ENCODE measurements at places on chromosomes 6 and 20.
A peak's percentile ranks its signal among the peaks of the same experiment; 100 is the strongest.

DNA sequence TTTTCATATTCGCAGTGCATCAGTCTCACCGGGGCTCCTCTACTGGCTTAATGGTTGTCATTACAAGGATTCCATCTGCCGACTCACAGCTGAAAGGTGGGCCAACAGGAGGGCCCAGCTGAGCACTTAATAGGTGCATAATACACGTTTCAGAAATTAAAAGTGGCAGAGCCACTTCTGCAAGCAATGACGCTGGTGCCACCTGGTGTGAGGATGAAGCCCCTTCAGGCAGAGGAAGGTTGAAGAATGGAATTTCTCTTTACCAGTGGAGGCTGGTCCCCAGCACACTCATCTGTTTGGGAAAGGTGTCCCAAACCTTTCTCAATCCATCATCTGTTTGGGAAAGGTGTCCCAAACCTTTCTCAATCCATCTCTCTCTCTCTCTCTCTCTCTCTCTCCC lies 8.2 kb upstream of the STMND1 start:
- no peak for DNase-seq

DNA sequence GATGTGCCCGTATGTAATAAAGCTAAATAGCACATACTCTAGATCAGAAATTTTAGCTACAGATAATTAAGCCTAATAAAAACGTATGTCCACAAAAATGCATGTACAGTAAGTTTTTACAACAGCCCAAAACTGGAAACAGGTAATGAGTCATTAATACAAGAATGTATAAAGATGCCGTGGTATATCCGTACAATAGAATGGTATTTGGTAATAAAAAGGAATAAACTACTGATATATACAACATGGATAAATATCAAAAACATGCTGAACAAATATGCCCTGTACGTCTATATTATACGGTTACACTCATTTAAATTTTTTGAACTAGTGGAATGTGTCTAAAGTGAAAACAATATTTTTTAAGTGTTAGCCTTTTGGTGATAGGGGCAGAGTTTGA lies 128.2 kb upstream of the ADGRB3 start:
- DNase-seq, result no peak

- no peak for DNase-seq
Observed at GRCh38 chr6:151738267-151738666, 69.2 kb upstream of the ESR1 start.

DNA sequence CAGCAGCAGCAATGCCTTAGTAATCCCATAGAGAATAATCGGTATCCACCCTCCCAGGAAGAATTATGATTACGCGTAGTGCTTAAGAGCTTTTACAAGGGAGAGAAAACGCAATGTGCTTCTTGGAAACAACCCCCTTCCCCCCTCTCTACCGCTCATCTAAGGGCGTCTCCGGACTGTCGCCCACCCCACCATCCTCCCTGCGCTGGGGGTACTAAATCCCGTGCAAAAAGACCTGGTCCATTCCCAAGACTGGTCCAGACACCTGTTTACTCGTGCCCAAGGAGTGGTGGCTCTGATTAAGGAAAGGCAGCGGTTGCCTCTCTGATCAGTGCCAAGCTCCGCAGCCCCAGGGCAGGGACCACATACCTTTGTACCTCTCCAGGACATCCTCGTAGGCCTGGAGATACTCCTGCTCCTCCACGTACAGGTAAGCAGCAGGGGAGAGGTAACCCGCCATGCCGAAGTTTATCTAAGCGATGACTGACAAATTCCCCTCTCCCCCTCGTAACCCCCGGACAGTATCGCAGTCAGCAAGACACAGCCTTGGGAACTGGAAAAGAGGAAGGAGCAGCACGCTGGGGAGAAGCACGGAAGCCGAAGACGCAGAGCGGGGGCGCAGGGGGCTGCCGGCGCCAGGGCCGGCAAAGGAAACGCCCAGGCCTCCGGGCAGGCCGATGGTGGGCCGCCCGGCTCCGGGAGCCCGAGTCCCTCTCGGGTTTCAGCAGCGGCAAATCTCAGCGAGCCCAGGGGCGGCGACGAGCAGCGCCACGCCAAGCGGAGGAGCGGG lies 112.0 kb upstream of the BEND6 start:
- DNase-seq, result no peak

- DNase-seq, result no peak
Observed at GRCh38 chr6:134182528-134182927, 130.1 kb upstream of the SLC2A12 start.

GRCh38 chr20:38473367-38473795 lies 738 bp downstream of the RALGAPB start:
- no peak for DNase-seq

DNA sequence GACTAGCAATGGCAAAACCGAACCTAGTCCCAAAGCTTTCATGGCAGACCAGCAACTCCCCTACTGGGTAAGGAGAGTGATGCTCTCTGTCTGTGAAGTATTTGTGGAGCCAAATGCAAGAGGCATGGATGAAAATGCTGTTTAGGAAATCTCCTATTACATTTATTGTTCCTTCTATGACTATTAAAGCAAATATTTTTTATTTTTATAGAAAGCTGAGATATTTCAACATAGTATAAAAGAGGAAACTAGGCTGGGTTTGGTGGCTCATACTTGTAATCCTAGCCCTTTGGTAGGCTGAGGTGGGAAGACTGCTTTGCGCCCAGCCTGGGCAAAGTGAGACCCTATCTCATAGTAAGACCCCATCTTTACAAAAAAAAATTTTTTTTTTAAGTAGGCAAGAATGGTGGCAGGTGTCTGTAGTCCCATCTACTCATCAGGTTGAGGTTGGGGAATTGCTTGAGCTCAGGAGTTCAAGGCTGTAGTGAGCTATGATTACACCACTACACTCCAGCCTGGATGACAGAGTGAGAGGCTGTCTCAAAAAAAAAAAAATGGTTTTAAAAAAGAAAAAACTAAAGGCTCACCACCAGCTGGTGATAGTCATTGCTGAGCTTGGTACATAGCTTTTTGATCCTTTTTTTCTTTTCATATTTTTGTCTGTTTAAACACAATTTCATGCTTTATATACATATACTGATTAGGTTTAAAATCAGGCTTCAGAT lies 11.3 kb downstream of the KDM1B start:
- no peak for DNase-seq

DNA sequence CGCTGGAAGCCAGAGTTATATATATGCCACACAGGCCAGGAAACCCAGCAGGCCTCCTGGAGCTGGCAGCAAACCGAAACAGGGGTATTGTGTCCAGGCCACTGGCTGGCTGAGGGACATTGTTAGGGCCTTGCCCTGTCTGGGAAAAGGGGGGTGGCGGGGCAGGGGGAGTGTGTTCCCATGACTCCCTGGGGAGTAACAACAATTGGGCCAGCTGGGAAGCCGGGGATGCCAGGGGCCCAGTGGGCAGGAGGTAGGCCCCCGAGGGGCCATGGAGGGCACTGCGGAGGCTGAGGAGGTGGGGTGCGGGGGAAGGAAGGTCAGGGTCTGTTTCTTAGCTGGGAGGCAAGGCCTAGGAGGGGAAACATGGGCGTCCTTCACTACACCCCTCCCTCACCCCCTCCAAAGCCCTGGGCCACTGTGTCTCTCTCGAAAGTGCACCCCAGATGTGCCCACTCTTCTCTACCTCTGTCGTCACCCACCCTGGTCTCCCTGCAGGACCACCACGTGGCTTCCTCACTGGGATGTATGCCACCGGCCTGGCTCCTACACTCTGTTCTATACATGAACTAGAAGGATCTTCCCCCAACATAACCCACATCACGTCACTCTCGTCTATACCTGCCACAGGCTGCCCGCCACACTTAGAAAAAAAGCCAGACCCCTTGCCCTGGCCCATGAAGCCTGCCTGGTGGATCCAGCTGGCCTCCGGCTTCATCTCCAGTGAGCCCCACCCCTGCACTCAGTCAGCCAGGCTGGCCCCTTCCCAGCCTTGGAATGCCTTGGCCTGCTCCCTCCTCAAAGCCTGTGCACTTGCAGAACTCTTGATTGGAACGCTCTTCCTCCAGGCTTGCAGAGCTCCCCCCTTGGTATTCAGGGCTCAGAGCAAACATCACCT lies 7.8 kb upstream of the E2F1 start:
- DNase-seq, result no peak

GRCh38 chr6:67190733-67191132 lies 1444.3 kb upstream of the ADGRB3 start:
- no peak for DNase-seq

DNA sequence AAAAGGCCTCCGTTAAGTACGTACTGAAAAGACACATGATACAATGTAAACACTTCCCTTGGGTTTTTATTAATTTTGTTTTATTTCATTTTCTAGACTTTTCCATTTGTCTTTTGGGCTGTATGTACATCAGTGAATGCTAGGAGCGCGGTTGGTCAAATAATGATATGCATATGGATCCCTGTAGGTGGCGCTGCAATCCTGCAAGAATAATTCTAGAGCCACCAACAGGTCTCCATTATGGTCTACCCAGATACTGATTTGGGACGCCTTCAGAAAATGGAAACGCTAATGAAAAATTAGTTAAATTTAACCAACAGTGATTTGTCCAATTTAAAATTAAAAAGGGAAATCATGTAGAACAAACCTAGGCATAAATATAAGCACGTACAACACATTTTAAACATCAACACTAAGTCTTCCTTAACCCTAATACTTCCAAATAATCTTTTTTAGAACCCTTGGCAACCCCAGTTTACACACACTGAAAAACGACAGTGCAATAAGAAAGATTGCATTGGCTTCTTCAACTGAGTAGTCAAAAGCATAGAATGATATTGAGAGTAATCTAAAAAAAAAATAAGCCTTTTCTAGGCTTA lies 433.5 kb downstream of the RFPL4B start:
- no peak for DNase-seq

- DNase-seq, result no peak
Observed at GRCh38 chr6:21402368-21402767, 191.2 kb upstream of the SOX4 start.

- DNase-seq, result no peak
Observed at GRCh38 chr20:21101453-21101931, 4.7 kb downstream of the LINC00237 start.

DNA sequence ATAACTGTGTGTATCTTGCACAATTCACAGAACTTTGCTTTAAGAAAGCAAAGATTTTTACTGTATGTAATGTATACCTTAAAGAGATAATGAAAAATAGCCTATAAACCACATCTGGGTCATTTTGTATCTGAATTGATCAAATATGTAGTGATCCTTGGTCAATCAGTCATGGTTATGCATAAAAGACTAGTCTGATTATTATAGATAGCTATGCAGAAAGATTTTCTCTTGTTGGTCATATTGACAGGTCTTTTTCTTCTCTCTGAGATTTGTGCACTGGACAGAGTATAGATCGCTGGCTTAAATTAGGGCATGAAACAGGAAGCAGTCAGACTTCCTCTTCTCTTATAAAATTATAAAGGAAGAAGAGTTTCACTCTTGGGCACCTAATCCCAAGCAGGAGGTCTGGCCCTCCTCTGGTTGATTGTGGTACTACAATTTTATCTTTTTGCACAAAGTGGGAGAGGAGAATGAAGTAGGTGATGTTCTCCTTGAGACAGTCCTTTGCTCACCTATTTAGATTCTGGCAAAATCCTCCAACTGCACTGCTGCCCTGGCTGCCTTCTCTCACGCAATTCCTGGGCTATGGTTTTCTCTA lies 380.9 kb upstream of the RGS17 start:
- DNase-seq, result no peak

- no peak for DNase-seq
Observed at GRCh38 chr6:44618371-44618770, 230.9 kb downstream of the CDC5L start.

DNA sequence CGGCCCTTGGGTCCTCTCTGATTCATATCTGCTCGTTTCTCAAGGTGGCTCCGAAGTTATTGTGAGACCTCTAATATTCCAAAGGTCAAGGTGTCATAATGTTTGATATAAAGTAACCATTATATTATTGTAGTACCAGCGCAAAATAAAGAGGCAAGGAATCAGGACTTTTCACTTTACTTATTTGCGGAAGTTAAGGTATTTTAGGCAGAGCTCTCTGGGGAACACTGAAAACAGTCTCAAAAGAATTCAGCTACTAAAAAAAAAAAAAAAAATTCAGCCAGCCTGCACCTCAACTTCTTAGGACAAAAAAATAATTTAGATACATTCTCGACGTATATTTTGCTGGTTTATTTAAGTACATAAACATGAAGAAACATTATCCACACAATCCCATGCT lies 2.4 kb downstream of the OSER1 start:
- no peak for DNase-seq

DNA sequence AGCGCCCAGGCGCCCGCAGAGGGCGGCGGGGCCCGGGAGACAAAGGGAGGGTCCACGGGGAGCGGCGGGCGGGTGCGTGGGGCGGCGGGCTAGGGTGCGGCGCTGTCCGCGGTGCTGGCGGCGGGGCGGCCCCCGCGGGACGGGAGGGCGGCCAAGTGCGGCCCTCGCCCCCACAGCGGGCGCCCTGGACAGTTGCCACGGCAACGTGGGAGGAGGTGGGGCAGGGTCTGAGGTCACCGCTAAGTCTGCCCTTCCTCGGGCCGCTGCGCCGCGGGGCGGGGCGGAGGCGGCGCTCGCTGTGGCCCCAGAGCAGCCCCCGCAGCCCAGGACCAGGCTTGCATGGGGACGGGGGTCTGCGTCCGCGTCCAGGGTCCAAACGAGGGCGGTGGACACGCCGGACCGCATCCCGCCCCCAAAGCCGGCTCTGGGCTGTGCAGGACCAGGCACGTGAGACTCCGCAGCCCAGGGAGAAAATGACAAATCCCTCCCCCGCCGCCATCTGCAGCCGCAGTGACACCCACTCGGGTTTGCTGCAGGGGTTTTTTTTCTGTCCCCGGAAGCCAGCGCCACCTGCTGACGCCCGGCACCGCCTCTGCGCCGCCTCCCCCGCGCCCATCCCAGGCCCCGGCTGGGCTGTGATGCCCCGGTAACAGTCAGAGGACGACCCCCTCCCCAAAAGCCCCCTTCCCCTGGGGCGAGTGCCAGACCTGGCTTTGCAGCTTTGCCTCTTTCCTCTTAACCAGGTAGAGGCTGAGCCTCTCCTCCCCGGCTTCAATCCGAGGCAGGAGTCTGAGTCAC lies 36.8 kb downstream of the YTHDF1 start:
- peak; percentile 55 for DNase-seq

GRCh38 chr6:16372029-16372776 lies 133.8 kb downstream of the GMPR start:
- no peak for DNase-seq

DNA sequence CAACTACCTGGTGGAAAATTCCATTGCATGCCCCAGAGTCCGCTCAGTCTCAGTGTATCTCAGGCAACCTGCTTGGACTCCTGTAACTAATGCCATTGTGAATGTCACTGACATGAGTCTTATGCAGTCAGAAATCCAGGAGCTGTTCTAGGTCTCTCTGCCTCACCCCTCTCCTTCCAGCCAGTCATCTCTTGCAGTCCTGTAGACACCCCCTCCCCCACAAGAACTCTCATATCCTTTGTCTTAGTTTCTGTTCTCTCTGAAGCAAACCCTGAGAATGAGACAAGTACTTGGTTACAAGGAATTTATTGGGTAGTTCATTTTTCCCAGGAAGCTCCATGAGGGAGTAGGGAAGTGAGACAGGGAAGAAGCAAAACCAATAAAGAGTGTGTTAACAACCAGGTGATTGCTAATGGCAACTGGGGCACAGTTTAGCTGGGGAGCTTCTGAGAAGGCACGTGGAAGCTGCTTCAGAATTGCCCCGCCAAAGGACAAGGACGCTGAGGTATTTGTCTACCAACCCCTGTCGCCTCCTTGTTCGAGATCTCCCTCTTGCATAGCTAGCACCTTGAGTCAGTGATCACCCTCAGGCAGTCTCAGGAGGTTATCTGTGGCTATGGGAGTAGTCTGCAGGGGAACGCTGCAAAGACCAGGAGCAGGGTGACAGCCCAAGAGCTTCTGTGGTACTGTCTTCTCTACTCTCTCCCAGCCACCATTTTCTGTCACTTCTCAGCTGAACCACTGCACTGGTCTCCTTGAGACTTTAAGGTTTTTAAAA lies 911.4 kb upstream of the FLRT3 start:
- no peak for DNase-seq

GRCh38 chr20:53801609-53802370 lies 208.2 kb upstream of the ZNF217 start:
- no peak for DNase-seq

All from stimulated activated CD8-positive, alpha-beta memory T cell treated with anti-CD3 and anti-CD28 coated beads, Interleukin-7, amount 100 ng/mL, for 1 hour (primary cell).